ENCODE measurements at places on chromosomes 7 and 10. TPM values are rescaled to one million over a fixed set of nuclear protein-coding genes. Genes with fewer than 3 reads are reported as not detected.

DNA sequence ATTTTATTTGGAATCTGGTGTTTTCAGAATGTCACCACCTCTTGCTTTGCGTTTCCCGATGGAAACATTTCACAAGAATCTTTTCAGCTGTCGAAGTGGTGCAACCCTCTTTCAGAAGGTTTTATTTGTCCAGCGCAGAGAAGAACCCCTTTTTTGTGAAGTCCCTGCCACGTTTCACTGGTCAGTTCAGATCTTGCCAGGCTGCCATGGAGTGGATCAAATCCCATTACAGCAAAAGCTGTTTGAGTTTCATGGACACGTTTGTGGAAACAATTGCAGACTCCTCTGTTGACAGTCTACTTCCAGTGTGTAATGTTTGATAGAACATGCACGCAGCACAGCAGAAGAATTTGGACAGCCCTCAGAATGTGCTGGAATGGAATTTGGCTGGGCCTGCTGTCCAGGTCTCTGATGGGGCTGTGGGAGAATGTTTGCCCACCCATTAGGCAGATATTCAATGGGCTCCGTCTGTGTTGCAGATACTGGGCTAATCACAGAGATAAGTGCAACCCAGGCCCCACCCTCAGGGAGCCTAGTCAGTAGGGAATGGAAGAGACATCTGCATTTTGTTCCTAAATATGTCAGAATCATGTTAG, 143.2 kb downstream of the GRK5 start:
- no peak for DNase-seq

DNA sequence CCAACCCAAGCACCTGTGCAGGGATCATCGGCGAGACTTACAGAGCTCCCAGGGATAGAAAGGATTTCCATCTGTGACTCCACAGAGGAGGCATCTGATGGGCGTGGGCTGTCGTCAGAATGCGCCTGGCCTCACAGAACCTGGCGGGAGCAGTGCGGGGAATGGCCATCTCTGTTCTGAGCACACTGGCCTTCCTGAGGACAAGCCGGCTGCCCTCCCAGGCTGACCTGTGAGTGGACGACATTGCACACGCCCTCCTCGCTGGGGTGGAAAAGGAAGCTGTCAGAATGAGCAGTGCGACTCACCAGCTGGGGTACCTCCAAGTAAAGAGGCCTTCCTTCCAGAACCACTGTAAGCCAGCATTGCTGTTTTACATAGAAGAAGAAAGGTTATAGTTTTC, 234.6 kb upstream of the PITRM1 start:
- DNase-seq = no peak

DNA sequence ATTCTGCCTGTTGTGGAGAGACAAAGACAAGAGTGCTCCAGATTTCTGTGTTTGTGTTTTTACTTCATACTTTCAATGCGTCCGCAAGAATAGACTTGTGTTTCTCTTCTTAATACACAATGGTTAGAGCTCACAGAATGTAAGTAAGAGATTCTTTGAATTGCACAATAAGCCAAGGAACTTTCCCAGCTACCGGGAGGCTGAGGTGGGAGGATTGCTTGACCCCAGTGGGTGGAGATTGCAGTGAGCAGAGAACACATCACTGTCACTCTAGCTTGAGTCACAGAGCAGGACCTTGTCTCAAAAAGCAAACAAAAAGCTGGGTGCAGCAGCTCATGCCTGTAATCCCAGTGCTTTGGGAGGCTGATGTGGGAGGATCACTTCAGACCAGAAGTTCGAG, 250.7 kb upstream of the MYO3A start:
- DNase-seq = no peak

- DNase-seq = no peak
Measured at GRCh38 chr7:69693042-69693441, 94.8 kb downstream of the AUTS2 start.

DNA sequence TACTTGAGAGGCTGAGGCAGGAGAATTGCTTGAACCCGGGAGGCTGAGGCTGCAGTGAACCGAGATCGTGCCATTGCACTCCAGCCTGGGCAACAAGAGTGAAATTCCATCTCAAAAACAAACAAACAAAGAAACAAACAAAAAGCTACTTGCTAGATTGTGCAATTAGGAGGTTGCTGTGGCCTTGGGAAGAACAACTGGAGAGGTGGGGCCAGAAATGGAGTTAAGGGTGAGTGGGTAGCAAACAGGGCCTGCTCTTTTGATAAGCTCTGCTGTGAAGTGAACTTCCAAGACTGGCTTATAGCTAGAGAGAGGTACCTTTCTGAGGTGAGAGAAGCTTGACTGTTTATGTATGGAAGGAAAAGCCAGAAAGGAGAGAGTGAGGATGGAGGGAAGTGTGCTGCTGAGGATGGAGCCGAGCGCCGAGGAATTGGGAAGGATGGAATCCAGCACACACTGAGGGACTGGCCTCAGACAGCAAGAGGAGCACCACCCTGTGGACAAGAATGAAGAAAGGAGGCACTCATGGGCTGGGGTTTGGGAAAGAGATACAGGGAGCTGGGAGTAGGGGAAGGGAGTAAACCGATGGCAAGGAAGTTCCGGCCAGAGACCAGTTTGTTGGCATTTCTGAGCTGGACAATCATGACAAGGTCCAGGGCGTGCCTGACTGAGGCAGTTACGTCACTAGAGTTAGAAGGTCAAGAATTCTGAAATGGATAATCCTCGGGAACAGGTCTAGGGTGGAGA, 7.0 kb upstream of the RPEL1 start:
- no peak for DNase-seq

DNA sequence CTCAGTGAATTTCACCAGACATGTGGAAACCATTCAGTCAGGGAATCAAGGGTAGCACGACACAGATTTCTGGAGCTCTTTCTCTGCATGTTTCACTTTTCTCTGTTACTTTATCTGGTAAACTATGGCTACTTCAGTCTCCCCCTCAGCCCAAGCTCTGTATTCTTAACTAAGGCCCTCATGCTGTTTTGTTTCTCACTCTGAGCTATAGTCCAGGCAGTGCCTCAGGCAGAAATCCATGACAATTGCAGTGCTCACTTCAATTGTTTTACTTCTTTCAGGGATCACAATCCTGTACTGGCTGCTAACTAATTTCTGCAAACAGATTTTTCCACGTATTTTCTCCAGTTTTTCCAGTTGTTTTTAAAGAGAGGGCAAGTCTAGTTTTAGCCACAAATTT, 1599.9 kb upstream of the LRRTM3 start:
- no peak for DNase-seq

DNA sequence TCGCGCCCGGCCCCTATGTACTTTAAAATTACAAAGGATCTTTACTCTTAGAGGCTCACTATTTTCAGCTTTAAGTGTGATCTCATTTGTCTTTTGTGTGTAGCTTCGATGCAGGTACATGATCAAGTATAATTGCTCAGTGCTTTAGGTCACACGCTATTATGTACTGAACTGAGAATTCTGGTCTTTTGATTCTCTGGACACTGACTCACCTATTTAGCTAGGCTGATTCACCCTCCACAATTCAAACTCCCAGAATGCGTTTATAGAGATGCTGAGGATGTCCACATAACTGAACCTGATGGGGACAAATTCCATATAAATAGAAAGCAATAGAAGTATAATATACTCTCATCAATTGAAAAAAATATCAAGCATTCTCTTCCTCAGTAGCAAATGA, 57.8 kb downstream of the PRKCQ start:
- no peak for DNase-seq

The HKDC1 gene
- total RNA-seq = 0.61 TPM

DNA sequence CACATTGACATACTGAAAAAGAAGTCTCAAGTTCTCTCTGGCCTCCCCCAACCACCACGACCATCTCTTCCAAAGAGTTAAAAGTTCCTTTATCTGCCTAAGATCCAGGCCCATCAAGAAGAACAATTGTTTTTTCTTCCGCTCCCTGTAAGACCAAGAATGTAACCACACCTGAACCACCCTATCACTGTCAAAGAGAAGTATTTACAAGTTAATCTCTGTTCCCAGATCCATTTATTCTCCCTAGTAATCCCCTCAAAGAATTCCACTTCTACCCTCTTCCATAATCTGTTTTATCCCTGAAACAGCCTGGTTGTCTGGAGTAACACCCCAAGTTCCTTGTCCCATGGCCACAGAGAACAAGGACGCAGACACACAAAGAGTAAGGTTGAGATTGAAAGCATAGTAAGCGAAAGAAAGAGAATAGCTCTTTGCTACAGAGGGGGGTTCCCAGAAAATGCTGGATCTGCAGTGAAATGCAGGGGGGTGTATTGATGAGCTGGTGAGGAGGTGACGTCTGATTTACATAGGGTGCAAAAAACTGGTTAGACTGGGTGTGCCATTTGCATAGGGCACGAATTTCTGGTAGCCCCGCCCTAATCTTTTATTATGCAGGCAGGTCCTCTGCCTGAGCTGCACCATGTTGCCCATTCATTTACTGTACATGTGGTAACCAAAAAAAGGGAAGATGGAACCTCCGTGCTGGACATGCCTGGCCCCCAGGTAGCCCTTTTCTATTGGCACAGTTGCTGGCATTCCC, 122.0 kb downstream of the SKIDA1 start:
- no peak for DNase-seq

- peak; percentile 46 for DNase-seq
Measured at GRCh38 chr7:150515248-150516147, 826 bp downstream of the GIMAP7 start.

The VAX1 gene
- total RNA-seq = not detected

- DNase-seq = no peak
Measured at GRCh38 chr7:70034999-70035398, 436.7 kb downstream of the AUTS2 start.

DNA sequence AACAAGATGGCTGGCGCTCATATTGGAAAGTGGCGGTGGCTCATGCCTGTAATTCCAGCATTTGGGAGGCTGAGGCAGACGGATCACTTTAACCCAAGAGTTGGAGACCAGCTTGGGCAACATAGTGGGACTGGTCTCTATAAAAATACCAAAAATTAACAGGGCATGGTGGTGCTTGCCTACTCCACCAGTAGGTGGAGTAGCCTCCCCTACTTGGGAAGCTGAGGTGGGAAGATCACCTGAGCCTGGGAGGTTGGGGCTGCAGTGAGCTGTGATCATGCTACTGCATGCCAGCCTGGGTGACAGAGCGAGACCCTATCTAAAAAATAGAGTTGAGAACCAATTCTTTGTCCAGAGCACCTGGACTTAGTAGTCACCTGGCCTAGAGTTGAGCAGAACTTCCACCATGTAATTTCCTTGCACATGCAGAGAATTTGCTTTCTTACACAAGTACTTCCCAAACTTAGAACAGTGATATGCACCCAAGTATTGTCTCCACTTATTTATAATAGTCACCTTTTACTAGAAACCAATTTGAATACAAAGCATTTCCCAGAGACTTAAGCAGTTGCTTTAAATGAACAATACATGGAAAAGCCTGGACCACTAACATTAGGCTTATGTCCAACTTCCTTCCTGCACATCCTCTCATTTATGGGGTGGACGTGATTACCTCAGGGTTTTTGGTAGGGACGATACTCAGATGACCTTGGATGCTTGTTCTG, 15.9 kb downstream of the LAMB4 start:
- no peak for DNase-seq

The TBC1D12 gene
- 0.96 TPM for total RNA-seq

The CFTR gene
- total RNA-seq = not detected

DNA sequence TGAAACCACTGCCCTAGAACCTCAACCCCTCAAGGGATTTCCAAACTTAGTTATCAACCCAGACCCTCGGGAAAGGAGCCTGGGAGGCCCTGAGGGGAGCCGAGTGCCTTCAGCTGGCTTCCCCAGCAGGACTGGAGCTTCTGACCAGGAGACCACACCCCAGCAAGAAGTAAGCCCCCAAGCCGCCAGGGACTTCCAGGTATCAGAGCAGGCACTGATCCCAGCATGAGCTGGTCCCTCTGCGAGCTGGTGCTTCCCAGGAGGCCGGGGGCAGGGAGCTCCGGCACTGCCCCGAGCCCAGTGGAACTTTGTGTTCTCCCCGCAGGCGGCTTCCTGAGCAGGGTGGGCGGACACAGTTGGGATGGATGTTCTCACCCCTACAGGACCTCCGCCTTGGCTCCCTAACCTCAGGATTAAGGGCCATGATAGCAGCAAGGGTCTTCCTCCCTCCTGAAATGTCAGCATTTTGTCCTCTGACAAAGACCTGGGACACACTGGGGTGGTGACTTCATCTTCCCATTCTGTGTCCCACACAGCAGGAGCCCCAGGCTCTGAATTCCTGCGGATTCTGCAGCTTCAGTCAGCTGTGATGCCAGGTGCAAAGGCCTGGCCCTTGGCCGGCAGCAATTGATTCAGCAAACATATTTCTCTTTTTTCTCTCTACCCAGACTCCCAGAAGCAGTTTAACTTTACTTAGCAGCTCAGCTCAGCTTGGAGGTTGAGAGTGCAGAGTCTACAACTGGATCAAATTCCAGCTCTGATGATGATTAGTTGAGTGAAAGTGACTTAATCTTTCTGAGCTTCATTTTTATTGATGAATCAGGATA, 11.6 kb downstream of the ATP6V0E2 start:
- no peak for DNase-seq

DNA sequence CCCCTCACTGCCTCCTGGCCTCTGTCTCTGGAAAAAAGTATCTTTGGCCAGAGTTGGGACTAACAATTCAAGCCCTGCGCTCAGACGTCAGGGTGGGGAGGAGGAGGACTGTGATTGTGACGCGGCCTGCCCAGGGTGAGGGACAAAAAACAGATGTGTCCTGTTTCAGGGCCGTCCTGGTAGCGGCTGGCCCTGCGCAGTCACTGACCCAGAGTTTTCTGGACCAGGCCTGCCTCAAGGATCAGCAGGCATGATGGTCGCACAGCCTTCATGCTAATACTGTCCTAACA, 110.1 kb downstream of the CYTH3 start:
- no peak for DNase-seq

The RGS10 gene
- 103 TPM for total RNA-seq

- DNase-seq = peak; percentile 87
Measured at GRCh38 chr10:80196270-80196949, 8.9 kb downstream of the ANXA11 start.

The PRPS1L1 gene
- total RNA-seq = not detected

- no peak for DNase-seq
Measured at GRCh38 chr10:86066696-86067095, 299.9 kb downstream of the GRID1 start.

DNA sequence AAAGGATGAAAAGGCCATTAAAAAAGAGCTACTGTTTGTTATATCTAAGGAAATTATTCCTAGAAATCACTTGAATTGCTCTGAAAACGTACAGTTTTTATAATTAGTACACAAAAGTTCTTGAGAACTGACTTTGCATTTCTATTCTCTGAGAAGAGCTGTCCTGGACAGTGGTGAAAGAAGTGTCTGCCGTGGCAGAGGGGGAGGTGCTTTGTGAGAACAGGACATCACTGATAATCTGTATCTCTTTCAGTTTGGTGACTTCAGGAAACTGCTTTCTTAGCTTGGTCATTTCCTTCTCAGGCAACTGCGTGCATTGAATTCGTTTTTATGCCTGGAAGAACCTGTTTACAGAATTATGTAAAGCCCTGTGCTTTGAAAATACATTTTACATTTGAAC, 52.1 kb downstream of the POLL start:
- DNase-seq = no peak

The TMEM196 gene
- total RNA-seq = not detected

DNA sequence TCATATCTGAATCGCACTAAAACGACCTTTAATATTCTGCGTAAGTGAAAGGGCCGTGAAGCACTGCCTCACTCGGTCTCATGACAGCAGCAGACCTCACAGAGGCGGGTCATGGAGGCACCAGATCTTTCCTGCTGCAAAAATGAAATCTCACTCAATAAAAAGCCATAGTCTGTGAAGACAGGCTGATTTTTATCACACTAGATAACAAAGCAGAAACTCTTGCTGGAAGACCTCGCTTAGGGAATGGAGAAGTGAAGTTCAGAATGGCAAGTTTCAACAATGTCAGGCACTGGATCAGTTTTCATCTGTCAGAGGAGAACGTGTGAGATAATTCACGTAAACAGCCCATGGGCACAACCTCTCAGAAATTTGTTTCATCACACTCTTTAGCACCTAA, 8.0 kb downstream of the SEPHS1 start:
- no peak for DNase-seq

The KLF14 gene
- not detected for total RNA-seq
